ENCODE measurements at places on chromosomes 12 and 14.

DNA sequence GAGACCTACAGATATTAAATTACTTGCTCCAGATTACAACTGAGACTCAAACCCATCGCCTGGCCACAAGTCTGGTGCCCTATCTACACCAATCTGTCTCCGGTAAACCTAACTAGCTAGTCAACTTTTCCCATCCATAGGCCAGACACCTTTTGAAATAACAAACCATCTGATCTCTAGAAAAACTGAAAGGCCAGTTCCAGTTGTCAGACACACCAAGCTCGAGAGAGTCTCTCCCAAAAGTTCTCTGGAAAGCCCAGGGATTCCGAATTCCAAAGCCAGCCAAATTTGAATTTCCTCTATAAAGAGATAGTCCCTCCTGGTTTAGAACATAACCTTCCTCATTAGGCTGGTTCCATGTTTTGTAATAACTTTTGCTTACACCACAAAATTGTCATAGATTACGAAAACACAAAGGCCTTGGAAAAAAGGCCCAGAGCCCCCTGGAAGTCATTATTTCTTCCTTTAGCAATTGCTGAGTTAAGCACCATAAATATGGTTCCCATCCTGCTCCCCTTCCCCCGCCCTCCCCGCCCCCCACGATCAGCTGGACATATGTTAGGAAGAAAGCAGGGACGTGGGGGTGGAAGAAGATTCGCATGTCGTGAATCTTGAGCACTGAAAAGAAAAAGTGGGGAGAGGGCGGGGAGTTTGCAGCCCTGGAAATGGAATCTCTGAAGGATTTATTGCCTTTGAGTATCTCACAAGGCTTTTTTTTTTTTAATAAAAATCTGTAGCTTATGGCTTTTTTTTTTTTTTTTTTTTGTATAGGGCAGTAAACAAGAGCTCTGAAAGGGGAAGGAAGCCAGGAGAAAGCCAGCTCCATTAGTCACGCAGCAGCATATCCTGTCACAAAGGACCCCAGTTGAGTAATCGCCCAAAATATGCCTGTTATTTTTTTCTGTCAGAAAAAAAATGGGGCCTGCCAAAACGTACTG lies 110.4 kb downstream of the ZFP36L1 start:
- no peak for DNase-seq

- DNase-seq = no peak
These were observed 9.4 kb downstream of the FMNL3 start for GRCh38 chr12:49697808-49698207.

DNA sequence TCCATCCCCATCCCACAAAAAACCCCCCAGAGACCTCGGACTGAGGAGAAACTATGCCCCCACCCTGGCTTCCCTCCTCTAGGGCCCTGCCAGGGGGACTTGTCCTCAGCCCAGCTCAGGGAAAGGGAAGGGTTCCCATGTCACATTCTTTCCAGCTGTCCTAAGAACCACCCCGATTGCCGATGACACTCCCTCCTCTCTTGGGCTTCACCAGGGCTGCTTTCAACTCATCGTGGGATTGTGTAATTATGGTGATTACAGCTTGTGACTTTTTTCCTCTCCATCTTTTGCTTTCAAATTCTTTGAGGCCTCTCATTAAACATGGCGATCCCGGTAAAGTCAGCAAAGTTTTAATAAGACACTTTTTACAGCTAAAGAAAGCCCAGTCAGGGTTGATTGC lies 344.0 kb downstream of the DPF3 start:
- no peak for DNase-seq

DNA sequence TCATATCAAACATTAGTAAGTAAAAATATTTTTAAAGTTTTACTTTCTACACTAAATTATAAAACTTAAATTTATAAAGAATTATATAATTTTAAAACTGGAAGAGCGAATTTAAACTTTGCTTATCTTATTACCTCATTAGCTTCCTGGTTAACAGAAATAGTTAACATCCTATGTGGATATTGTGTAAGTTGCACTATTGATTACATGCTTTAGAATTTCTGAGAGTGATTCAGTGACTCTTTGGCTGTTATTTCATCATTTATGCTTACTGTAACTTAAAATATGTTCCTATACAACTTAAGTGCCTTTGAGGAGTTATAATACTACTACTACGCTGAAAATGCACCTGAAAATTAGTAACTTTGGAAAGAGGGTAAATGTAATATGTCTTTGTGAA lies 101.4 kb downstream of the FOXA1 start:
- no peak for DNase-seq

GRCh38 chr14:61160798-61161197 lies 120.3 kb downstream of the TMEM30B start:
- DNase-seq = no peak

GRCh38 chr14:22848351-22849164 lies 12.2 kb downstream of the MMP14 start:
- DNase-seq = no peak

GRCh38 chr14:70171726-70172125 lies 17.0 kb downstream of the SLC8A3 start:
- no peak for DNase-seq

DNA sequence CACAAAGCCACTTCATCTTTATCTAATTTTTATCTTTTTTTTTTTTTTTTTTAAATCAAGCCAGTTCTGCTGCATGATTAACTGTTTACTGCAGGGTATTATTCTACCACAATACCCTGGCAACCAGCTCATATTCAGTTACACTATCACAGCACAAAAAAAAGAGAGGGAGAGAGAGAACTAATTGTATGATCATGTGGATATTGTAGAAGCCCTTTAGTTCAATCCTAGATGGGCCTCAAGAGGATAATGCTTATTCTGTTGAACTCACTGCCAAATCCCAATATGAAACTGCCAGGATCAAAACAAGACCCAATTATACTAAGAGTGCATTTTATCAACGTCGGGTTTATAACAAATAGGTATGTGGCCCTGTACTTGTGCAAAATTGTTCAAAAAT lies 51.5 kb downstream of the MED13L start:
- DNase-seq = no peak

DNA sequence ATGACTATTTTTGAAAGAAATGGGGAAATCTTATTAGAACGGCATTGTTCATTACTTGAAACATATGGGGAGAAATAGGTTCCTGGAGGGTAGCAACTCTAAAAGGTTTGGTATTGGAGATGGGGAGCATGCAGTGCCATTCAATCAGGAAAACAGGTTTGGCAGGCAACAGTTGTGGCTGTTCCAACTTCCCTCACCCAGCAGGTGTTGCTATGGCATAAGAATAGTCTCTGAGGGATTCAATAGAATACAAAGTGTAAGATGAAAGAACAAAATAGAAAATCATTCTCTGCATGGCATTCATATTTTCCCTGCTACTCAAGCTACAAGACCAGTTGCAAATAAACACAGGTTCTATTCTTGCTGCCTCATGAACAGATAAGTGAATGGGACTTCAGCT lies 393.3 kb upstream of the RPL10L start:
- DNase-seq = no peak

DNA sequence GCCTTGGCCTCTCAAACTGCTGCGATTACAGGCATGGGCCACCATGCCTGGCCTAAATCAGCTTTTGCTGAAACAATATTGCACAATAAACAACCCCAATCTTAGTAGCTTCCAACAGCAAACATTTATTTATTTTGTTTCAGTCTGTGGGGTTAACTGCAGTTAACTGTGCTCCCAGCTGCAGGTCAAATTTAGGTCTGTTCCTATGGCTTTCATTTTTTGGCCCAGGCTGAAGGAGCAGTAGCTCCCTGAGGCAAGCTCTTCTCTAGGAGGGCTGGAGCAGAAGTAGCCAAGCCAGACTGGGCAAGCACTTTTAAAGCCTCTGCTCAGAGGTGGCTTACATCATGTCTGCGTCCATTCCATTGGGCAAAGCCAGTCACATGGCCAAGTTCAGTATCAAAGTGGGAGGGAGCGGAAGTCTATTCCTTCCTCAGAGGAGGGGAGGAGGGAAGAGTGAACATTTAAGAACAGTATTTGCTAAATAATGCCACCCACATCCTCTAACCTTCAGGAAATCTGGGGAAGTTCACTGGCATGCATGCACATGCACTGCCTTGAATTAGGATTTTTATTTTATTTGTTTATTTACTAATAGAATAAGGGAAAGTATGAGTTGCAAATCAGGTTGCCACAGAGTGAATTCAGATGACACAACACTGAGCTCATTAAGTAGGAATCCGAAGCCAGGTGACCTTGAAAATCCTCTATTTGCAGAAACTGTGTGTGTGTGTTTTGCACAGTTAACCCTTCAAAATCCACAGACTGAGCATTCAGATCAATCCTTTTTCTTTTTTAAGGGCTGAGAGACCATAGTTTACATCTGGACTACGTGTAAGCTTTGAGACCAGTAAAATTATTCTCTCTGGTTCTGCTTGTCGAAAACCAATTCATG lies 122.0 kb upstream of the SEL1L start:
- no peak for DNase-seq

DNA sequence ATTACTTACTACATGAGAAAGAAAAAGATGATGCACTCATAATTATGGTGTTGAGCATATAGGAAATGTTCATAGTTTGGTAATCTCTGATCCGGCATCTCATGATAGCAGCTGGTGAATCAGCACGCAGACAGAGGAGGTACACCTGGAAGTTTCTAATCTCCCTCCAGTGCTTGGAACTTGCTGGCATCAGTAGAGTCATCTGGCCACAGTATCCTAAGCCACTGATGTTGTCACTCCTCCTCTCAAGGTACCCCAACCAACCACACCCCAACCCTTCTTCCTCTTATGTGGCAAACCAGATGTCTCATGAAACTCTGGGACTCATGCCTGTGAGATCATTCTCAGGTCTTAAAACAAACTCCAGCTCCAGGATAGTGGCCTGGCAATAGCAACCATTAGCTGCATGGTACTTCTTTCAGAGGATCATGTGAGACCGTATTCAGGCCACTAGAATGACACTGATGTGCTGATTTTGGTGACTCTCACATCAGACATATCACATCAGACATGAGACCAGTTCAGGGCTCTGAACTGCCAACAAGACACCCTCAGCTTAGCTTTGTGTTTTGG lies 143.0 kb downstream of the RASSF9 start:
- DNase-seq = no peak

- no peak for DNase-seq
These were observed 262.4 kb upstream of the HMGA2 start for GRCh38 chr12:65561798-65562382.

- DNase-seq = no peak
These were observed 1.5 kb downstream of the HIF1A start for GRCh38 chr14:61696753-61697318.

DNA sequence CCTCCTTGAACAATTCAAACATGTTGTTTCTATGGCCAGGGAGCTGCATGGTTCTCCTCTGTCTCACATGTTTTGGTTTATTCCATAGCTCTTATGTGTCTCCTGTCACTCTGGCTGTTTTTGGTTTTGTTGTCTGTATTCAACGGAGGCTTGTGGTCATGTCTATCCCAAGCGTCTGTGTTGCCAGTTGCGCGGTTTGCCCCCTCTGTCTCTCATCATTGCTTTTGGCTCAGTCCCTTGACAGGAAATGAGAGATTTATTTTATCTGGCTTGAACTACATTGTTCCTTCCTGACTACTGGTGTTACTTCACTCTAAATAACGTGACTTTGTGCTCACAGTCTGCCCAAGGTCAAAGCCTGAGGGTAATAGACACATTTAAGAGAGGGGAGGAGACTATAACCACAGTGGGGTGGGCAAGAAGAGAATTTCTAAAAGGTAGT lies 96.4 kb upstream of the SOX5 start:
- DNase-seq = no peak

GRCh38 chr12:59031313-59031712 lies 111.0 kb upstream of the LRIG3 start:
- no peak for DNase-seq

GRCh38 chr12:12582193-12582881 lies 19.7 kb upstream of the DUSP16 start:
- DNase-seq = no peak

GRCh38 chr12:19144287-19144686 lies 14.8 kb downstream of the PLEKHA5 start:
- no peak for DNase-seq

DNA sequence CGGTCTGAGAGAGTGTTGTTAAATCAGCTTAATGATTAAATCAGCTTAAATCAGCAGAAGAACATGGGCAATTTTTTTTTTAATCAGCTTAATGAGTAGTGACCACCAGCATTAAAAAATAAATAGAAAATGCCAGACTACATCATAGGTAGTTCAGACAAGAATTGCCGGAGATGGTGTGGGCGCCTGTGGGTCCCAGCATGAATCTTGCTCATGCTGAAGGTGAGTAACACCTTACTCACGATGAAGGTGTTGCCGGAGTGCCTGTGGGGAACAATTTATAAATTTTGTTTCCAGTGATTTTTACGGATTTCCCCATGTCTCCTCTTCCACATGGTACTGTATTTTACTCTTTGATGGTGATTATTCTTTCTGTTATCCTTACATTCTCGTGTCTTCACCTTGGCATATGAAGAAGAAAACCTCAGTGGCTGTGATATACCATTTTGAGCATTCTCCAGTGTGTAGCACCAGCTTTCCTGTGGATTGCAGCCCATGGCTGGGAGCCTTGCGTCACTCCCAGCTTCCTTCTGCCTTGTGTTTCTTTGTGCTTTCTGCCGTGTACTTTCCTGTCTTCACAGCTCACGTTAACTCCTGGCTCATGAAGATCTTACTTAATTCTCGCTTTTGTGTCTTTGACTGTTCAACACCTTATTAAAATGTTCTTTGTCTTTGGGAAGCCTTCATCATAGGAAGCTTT lies 4.7 kb downstream of the TDRD9 start:
- DNase-seq = no peak

DNA sequence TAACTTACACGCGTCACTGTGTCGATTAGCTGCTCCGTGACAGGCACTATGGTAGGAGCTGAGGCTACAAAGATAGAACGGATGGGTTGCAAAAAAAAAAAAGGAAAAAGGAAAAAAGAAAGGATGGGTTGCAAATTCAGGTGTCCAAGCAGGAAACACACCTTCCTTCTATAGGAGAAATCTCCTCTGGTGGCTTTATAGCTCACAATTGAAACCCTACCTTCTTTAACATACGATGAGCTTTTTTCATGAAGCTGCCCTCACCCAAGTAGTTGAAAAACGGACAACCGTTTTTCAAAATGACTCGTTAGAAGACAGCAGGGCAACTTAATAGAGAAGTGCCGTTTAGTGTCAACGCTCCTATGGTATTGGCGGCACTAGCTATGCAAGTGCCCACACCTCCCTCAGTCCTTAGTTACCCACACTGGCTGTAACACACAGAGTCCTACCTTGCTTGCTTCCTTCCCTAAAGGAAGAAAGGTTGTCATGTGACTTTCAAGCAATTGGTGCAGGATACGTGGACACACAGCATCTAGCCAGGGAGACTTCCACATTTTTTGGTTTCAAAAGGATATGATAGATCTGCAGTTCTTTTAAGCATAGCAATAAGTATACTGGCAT lies 682 bp upstream of the TRIP11 start:
- peak; percentile 84 for DNase-seq

DNA sequence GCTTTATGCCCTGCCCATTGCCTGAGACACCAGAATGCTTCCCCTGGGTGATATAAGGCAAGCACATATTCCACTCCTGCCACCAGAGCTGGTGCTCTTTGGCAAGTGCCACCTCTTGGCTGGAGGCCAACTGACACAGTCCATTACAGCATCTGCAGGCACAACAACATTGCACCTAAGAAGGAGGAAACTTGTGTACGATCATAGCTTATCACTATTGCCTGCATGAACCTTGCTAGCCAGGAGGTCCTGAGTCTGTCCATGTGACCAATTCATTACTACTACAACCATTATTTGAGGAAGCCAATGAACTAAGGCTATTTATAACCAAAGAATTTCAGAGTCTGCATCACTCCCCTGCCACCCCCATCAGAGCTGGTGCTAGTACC lies 119.8 kb upstream of the SCAF11 start:
- no peak for DNase-seq

Measured in cerebellum (tissue), 4 donors.